ENCODE measurements at places on chromosomes 16 and 17.
A peak's percentile ranks its signal among the peaks of the same experiment; 100 is the strongest.

DNA sequence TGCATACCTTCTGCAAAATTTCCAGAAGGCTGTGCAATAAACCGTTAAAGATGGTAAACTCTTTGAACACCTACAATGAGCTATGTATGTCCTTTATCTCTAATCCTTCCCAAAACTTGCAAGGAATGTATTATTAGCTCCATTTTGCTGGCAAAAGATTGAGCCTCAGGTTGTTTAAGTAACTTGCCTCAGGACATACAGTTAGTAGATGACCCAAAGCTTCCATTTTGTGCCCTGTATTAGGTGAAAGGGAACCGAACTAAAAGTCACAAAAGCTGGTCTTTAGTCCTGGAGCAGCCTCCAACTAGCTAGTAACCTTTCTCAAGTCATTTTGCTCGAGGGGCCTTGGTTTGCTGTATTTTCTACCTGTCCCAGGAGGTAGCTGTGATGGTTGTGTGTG is 4.3 kb downstream of the ADGRG3 start:
- no peak for DNase-seq

DNA sequence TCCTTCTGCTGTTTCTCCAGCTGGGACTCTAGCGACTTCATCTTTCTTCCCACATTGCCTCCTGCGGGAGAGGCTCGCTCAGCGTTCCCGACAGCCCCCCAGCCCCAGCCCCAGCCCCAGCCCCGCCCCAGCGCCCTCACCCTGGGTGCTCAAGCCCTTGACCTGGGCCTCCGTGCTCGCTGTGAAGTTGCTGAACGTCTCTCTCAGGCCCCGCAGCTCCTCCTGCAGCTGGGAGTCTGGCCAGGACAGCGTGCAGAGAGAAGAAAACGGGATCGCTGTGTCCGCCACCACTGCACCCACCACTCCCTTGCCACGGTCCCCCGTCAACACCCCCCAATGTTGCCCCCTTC is 2.4 kb downstream of the ASGR1 start:
- DNase-seq, result no peak

GRCh38 chr16:22027633-22028032 is 19.7 kb downstream of the MOSMO start:
- no peak for DNase-seq

DNA sequence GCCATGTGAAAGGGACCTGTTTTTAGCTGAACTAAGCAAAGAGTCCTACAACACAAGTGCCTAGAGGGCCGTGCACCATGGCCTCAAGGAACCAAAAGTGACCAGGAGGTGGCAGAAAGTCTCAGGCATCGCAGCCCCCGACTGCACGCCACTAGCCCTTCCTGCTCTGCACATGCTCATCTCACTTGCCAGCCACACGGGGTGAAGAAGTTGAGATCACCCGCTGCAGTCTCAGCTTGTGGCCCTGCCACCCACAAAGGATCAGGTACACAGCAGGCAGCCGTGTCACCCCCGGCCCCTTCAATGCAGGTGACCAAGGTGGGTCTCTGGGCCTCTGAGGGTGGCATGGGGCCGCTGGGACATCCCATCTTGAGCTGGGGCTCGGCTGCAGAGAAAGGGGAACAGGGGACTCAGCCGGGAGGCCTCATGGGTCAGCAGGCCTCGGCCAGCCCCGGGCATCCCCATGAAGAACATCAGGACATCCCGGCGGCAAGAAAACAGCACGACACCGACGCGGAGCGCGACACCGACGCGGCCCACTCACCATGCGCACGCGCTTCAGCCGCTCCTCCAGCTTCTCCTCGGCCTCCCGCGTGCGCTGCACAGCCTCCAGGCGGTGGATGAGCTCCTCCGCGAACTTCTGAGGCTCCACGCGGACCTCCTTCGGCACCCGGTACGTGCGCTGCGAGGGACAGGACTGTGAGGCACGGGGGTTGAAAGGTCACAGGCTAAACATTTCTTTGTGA is 21.0 kb downstream of the PDIA2 start:
- no peak for DNase-seq

DNA sequence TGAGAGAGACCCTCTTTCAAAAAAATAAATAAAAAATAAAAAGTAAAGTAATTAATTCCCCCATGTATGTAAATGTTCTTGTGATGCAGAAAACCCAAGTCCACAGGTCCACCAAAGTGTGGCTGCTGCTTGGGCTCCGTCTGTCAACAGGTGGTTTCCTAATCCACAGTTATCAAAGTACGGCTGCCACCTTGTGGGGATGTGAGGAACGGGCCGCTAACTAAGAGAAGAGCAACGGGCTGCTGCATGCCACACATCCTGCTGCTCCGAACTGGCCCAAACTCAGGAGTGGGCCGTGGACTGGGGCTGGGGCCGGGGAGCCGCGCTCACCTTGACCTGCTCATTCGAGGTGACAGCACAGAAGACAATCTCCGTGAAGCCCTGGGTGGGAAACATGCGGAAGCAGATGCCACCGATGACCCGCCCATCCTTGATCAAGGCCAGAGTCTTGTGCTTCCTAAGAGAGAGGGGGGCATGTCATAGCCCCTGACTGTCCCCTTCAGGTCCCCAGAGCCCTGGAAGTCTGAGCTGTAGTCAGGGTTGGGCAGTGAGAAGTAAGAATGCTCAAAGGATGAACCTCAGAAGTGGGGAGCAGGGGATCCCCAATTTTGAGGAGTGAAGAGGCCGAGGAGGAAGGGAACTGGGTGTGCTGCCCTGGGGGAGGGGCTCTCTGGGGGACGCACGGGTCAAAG is 4.3 kb downstream of the KAT2A start:
- DNase-seq, result peak; percentile 36
